C1 segment of cervical spinal cord (tissue), 14 donors: ENCODE measurements at places on chromosomes 4 and X.
A peak's percentile ranks its signal among the peaks of the same experiment; 100 is the strongest.

GRCh38 chrX:50067435-50068284 is 133.1 kb downstream of the AKAP4 start:
- DNase-seq: peak; percentile 1

DNA sequence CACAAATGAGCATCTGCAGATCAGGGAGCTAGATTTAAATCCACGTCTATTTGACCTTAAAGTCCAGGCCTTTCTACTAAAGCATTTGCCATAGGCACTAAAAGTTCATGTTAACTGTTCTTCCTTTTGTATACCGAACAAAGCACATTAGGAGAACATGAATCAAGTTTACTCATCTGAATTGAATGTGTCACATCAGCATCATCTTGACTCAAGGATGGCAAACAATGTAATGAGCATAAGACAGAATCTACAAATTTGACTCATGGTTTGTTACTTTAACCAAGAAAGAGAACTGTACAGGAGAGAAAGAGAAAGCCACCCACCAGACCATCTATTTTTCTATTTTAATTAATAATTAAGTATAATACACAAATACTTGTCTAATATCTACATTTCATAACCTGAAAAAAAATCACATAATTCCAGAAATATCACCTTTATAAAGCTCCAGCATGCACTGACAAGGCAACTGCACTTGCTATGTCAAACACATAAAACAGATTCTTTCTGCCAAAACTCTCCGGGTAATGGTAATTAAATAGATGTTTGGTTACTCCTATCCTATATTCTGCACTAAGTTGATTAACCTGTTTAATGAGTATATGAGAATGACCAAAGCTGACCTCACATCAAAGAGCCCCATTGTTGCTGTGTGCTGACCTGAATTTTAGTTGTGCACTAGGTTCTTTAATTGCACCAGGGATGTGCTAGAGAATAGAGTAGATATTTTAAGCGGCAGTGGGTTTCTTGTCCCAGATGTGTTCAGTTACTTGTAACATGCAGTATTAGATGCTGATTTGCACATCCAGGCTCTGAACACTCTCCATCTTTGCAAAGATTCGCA is 42.5 kb upstream of the LEF1 start:
- DNase-seq: no peak

DNA sequence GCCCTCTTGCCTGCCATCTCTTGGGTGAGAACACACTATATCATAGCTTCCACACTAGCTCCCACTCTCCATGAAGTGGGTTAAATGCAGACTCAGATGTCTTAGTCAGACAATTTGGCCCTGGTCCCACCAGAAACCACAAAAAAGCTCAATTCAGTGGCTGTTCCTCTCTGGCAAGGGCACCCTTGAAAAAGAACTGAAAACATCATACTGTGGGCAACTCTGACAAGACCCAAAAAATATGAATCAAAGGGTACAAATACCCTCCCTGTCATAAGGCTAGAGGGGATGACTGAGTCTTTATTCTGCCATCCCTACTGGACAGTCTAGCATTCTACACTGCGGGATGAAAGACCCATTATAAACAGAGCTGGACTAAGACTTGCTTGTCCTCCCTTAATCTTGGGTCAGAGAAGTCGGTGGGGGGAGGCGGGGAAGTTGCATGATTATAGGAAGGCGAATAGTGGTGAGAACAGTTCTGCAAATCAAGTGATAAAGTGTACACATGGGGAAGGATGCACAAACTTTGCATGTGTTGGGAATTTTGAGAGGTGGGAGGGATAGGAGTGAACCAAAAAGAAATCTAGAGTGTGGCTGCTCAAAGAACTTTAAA is 172.1 kb downstream of the OPHN1 start:
- DNase-seq: no peak

DNA sequence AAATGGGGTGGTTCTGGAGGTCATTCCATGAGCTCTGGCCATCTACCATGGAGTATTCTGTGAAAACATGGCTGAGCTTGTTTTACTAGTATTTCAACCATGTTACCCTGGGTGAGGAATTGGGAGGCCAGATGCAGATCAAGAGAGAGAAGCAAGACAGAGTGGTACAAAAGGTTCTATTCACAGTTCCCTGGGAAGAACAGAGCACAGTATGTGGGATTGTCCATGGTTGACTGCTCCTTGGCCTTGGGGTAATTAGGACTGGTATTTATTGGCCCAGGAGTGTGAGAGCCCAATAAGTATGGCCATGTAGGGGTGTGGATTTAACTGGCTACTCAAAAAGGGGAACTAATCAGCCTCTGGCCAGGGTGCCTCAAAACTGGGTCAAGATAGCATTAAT is 239.7 kb upstream of the GATB start:
- DNase-seq: no peak

GRCh38 chr4:3079694-3080123 is 5.2 kb downstream of the HTT start:
- DNase-seq: no peak

DNA sequence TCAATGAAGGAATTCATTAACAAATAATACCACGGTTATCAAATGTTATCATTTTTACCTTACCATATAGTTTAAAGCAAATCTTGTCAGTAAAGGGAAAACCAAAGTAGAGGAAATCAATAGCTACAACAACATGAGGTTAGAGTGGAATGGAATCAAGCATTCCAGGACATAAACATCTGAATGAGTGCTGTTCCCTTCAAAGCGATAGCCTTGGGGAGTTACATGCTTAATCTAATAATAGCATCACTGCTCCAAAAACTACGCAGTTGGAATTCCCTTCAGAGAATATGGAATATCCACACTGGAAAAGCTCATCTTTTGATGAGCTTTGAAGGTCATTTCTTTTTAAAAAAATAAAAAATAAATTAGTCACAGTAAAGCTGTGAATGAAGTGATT is 31.2 kb downstream of the PDE5A start:
- no peak for DNase-seq

- no peak for DNase-seq
These were observed 591 bp upstream of the ACSL4 start for GRCh38 chrX:109733613-109734083.

DNA sequence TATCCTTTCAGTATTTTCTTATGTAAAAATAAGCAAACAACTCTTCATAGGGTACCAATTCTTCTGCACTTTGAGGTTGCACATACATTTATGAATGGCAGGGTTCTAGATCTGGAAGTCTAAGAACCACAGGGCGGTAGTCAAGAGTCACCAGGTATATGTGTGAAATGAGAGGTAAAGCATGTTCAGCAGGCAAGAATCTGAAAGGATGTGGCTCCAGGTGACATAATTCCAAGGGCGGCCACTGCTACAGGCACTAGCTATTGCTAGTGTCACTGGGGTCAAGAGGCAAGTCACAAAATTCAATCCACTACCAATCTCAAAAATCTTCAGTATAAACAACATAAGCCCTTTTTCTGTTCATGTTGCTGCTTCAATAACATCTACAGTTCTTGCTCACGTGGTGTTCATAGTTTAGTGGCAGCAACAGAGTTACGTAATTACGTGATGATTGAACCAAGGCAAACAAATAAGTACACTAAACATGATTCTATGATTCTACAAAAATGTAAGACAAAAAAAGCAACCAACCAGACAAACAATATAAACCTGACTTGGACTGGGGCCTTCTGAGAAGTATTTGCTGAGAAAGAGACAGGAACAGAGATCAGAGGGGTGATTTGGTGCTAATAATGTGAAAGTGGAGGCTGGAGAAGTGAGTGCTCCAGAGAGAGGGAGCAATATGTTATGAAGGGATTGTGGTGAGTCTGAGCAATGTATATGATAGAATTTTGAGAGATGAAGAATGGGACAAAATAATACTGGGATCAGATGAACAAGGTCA is 101.7 kb downstream of the NAA11 start:
- DNase-seq: no peak

- no peak for DNase-seq
These were observed 48.8 kb upstream of the AFAP1 start for GRCh38 chr4:7988437-7988836.

- no peak for DNase-seq
These were observed 125.0 kb upstream of the EDNRA start for GRCh38 chr4:147355847-147356246.

DNA sequence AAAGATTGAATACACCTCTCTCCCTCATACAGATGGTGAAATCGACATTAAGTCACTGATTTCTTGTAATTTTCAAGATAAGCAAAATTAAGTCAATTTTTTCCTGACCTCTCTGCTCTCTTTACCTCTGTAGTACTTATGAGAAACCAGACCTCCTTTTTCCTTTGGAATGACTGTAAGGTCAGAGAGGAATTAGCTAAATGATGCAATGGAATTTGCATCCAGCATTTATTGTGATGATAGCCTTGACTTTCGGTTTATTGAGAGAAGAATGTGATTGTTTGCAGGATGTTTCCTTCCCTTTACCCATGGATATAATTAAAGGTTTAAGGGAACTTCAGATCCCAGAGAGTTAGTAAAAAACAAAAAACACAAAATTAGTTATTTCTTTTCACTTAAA is 22.4 kb downstream of the STK26 start:
- DNase-seq: no peak

- DNase-seq: no peak
These were observed 570.4 kb upstream of the DIPK2B start for GRCh38 chrX:45771114-45771513.

DNA sequence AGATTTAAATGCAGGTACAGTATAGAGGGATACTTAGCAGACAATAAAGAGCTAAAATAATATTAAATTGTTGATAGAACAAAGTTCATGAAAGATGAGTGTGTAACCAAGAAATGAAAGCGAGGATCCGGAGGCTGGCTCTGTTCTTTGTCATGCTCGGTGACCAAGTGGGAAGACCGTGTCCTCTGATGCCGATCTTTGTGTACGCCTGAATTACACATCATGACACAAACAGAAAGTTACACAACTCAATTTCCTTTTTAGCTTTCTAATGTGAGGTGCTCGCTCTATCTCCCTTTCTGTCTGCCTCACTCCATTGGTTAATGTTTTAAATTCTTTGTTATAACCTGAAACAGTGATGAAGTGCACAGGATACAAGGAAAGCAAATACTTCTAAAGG is 114.8 kb upstream of the NEIL3 start:
- no peak for DNase-seq

- no peak for DNase-seq
These were observed 1911.4 kb downstream of the STIM2 start for GRCh38 chr4:28772066-28772465.

DNA sequence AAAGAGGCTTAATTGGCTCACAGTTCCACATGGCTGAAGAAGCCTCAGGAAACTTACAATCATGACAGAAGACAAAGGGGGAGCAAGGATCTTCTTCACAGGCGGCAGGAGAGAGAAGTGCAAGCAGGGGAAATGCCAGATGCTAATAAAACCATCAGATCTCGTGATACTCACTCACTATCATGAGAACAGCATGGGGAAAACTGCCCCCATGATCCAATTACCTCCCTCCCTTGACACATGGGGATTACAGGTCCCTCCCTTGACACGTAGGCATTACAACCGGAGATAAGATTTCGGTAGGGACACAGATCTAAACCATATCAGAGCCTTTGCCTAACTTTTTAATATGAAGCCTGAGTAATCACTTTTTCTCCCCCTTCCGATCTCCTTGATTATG is 43.7 kb upstream of the MAPK10 start:
- no peak for DNase-seq

DNA sequence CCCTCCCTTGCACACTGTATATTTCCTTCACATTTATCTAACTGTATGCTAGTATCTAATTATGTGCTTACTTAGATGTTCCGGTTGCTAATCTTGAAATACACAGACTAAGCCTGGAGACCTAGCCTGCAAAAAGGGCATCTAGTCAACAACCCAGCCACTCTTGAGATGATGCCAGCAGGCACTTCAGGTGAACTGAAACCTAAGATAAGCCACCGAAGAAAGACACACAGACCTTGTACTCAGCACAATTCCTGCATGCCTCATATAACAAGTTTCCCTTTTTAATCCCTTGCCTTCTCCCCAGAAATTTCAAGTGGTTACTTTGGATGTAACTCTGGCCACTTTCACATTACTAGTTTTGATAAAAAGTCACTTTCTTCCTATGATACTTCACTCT is 2506.6 kb downstream of the ARAP2 start:
- no peak for DNase-seq

- no peak for DNase-seq
These were observed 14.1 kb upstream of the CD99 start for GRCh38 chrX:2676794-2677675.

- no peak for DNase-seq
These were observed 740.6 kb upstream of the FAM241A start for GRCh38 chr4:111404673-111405072.

GRCh38 chrX:101208152-101208905 is 11.3 kb upstream of the DRP2 start:
- DNase-seq: no peak

DNA sequence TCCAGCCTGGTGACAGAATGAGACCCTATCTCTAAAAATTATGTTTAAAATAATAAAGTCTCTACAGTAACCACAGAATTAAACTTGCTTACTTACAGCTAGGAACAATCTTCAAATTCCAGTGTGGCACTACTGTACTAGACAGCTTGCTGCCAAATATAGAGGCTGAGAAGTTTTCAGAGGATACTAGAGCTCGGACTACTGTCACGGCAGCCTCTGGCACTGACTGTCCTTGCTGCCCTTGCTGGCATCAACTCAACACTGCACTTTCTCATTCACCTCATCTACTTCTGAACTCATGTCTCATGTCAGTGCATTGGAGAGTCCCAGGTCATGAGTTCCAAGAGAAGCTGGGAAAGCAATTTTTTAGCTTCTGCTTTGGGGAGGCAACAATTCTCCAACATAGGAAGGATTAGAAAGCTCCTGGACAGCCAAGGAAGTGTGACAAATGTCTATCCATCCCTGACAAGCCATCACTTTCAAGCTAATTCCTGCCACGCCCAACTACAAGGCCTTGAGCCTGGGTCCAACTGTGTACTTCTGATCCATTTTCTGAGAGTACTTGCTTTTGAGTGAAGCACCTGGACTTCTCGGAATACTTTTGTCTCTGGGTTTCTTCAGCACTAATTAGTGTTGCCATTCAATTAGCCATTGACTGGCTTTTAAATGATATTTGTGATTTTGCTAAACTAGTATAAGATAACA is 98.6 kb upstream of the NR3C2 start:
- no peak for DNase-seq

- DNase-seq: no peak
These were observed 673 bp downstream of the PARM1 start for GRCh38 chr4:74933562-74934015.

GRCh38 chr4:84232309-84233095 is 266.6 kb downstream of the NKX6-1 start:
- DNase-seq: no peak
